WTC11 (cell line): ENCODE measurements at places on chromosomes 11 and 22. TPM values are rescaled to one million over a fixed set of nuclear protein-coding genes. Genes with fewer than 3 reads are reported as not detected.

- peak overlapping the region; percentile 76 for H3K4me3 ChIP-seq
- no peak overlapping the region; the same call in 1 of the 2 replicates for H3K27ac ChIP-seq
- peaks cover 11% of the 10 kb centered on the region for H3K4me1 ChIP-seq
Measured at GRCh38 chr11:85854212-85854556, 999 bp upstream of the CCDC83 start.

GRCh38 chr11:61589961-61590360, 9.1 kb upstream of the SYT7 start:
- H3K4me3 ChIP-seq: peak overlapping the region; percentile 33
- no peaks in the 10 kb centered on the region for H3K36me3 ChIP-seq
- no peak for DNase-seq
- H3K27me3 ChIP-seq: peaks cover 43% of the 10 kb centered on the region
- no peak overlapping the region for H3K27ac ChIP-seq

GRCh38 chr11:69669486-69669885, 5.7 kb downstream of the LTO1 start:
- DNase-seq: no peak
- peaks cover 16% of the 10 kb centered on the region for H3K4me1 ChIP-seq
- H3K27me3 ChIP-seq: no peaks in the 10 kb centered on the region
- peaks cover 30% of the 10 kb centered on the region for H3K36me3 ChIP-seq
- no peak overlapping the region for H3K27ac ChIP-seq
- H3K4me3 ChIP-seq: no peak overlapping the region

- peaks cover 5% of the 10 kb centered on the region for H3K36me3 ChIP-seq
- no peaks in the 10 kb centered on the region for H3K27me3 ChIP-seq
Measured at GRCh38 chr22:38074181-38075104, 9.5 kb downstream of the SLC16A8 start.

DNA sequence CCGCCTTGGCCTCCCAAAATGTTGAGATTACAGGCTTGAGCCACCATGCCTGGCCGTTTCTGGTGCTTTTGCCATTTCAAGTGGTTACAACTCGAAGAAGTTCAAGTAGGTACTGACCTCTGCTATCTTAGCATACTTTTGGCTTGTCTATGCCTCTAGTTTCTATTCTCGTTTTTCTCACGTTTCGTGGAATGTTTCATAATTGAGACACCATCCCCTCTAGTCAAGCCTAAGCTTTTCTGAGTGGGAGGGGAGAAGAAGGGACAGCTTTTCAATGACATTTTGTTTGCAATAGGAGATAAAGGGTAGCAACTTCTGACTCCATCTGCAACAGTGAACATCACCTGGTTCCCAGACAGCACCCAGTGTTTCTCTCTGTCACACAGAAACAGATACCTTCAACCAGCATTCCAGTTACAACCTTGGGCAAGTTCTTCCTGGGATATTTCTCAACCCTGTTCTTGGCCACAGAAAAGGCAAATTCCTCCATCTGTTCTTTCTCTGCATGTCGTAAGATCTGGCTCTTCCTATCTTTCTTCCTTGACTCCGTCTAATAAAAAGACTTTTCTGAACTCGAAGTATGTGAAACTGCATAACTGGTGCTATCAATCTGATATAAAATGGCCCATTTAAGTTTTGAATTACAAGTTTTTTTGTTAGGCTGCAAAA, 25.5 kb downstream of the DDI1 start:
- no peaks in the 10 kb centered on the region for H3K27me3 ChIP-seq
- DNase-seq: no peak
- H3K4me1 ChIP-seq: peaks cover 16% of the 10 kb centered on the region
- peak overlapping the region; percentile 47; the same call in 1 of the 2 replicates for H3K27ac ChIP-seq
- no peak overlapping the region for H3K4me3 ChIP-seq

Gene ALX4
- not detected in 3 replicates for total RNA-seq

Gene RAB39A
- 9.5 to 12.1 TPM (median 10.6 TPM) in 3 replicates for total RNA-seq
